ENCODE measurements at places on chromosomes 13 and 19.
A peak's percentile ranks its signal among the peaks of the same experiment; 100 is the strongest.

DNA sequence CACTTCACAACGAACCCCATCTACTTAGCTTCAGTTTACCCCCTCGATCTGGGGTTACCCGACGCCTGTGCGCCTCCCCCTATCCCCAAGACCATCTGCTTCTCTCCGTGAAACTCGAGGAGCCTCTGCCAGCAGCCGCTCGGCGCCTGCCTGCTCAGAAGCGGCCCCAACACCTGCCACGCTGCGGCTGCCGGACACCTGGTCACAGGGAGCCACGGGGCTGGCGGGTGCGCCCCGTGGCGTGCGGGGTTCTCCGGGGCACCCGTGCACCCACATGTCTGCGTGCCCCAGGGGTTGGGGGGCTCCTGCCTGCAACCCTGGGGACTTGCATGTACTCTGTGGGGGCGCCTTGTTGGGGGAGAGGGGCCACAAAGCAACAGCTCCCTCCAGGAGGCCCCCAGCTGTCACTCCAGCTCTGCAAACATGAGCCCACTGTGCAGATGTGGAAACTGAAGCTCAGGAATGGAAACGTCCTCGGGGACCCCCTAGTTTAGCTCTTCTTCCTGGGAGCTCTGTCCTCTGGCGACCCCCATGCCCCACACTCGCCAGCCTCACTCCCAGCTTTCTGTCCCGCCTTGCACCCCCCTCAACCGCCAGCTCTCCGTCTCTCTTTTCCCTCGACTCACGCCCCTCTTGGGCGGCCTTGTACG is 7.0 kb upstream of the SEMA6B start:
- no peak for DNase-seq

GRCh38 chr19:35468637-35469036 is 20.6 kb downstream of the FFAR2 start:
- DNase-seq = peak; percentile 50

DNA sequence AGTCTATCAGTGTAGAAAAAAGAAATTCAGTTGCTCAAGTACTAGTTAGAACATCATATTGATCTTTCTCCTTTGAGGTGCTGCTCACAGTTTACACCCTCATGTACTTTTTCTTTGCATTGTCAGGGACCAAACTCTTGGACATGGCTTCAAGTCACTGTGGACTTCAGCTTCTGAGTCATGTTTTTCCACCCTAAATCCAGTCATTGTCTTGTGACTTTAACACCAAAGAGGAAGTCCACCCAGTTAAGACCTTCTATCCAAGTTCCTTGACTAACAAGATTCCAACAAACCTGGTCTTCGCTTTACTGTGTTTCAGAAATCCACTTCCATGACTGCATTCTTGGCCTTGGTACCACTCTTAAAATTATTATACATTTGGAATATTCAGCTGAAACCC is 206.7 kb upstream of the ARGLU1 start:
- DNase-seq = no peak

DNA sequence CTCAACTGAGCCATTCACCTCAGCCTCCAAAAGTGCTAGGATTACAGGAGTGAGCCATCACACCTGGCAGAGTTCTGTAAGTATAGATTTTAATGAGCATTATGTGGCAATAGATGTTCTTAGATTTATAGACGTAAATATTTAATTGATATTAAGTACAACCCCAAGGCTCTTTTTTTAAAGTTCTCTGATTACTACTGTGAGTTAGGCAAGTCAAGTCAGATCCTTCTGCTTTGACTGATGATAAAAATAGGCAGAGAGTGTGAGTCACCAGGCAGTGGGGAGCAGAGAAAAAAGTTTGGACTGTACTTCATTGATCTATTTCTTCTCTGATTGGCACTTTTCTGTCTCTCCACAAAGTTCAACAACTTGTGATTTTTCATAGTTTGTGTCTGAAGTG is 1379.9 kb downstream of the UQCRFS1 start:
- DNase-seq = no peak

GRCh38 chr13:21901336-21901735 is 230.5 kb downstream of the FGF9 start:
- DNase-seq = no peak

GRCh38 chr13:71089056-71089455 is 777.9 kb downstream of the DACH1 start:
- DNase-seq = no peak

- peak; percentile 42 for DNase-seq
Observed at GRCh38 chr13:71861769-71862458, 5.1 kb downstream of the DACH1 start.

DNA sequence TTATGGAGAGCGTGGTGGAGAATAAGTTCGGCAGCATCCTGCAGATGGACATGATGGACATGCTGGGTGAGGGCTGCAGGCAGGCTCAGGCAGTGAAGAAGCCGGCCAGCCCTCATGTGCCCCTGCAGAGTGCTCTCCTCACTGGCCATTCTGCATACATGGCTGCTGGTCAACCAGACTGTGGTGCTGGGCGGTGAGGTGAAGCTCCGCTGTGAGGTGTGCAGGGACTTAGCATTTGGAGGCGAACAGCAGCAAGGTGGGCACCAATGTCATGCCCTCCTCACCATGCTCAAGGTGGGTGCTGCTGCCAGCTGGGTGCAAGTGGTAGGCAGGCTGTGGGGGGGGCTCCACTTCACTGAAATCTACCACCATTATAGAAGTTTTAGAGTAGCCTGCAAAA is 5.7 kb upstream of the ZNF492 start:
- DNase-seq = no peak

DNA sequence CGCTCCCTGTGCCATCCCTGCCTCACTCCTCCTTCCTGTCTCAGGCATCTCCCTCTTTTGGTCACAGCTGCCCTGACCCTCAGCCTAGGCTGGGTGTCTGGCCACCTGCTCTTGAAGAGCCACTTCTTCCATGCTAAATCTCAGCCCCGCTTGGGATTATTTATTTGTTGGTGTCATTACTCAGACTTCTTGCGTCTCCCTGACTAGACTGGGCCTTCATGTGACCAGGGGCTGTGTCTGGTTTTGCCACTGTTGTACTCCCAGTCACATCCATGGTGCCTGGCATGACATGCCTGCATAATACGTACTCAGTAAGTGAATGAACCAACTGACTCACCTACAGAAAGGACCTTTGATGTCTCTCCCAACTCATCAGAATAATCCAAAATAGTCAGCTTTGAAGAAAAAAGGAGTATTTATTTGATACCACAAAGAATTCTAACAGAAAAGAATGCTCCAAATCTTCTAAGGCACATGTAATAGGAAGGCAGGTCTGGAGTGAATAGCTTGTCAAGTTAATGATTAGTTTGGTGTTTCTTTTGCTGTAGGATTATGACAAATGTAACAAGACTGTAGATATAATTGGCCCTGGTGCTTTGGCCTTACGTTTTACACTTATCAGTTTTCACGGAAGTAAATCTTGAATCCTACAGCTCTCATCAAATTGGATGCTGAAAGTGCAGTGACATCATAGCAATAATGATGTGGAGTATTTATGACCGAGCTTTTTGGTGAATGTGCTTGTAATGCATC is 84.0 kb downstream of the ALOX5AP start:
- DNase-seq = no peak

GRCh38 chr19:18408053-18408476 is 10.6 kb upstream of the LRRC25 start:
- peak; percentile 22 for DNase-seq

DNA sequence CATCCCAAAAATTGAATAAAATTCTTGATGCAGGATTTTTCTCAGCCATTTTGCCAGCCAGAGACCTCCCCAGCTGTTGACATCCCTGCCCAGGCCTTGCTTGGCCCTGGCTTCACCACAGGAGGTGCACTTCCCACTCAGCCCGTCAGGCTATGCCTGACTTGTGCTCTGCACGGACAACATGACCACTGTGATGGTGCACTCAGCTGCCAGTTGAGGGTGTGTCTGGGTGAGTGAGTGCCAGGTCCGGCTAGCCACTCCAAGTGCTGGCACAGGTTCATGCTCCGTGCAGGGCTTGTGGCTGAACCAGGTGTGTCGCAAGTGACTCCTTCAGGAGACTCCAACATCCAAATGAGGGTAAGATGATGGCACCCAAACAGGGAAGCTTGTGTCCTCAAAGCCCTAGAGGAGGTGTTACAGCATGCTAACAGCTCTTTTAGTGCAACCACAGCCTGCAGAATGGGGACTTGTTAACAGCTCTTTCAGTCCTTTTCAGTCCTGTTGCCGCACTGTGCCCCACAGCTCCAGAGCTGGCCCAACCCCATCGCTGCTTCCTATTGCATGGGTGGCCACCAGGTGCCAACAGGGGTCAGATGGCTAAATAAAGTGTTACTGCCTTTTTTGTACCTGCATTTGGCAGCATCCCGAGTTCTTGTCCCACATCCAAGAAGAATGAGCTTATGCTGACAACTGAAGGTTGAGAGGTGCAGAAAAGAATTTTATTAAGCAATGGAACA is 380.7 kb downstream of the SLITRK5 start:
- no peak for DNase-seq

DNA sequence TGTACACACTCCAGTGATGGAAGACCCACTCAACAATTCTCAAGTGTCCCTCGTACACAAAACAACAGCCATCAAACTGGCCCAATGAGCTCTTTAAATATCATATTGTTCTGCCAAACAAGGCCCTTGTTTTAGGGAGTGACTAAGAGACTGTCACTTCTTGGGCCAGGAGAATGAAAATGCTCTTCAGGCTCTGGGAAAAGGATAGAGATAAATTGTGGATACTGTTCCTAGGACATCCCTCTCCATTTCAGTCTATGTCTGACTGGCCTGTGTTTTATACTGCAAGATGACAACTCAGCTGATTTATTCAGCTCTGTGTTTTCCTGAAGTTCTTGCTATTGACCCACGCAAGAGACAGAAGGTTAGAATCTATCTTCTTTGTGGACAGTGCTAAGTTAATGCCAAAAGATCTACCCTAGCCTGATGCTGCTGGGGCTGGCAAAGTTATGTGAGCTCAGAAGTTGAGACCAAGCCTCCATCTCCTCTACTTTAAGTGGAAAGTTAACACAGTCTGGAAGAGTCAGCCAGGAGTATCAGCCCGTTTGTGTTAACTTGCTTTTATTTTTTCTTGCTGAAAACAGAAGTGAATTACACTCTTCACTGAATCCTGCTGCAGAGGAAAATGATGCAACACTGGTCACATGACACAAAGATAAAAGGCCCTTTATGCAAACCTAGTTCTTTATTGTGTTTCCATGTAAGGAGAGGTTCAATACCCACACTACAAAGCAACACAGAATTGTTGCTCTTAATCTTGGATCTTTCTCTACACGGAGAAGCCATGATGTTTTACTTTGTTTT is 14.6 kb downstream of the FRY start:
- peak; percentile 98 for DNase-seq

DNA sequence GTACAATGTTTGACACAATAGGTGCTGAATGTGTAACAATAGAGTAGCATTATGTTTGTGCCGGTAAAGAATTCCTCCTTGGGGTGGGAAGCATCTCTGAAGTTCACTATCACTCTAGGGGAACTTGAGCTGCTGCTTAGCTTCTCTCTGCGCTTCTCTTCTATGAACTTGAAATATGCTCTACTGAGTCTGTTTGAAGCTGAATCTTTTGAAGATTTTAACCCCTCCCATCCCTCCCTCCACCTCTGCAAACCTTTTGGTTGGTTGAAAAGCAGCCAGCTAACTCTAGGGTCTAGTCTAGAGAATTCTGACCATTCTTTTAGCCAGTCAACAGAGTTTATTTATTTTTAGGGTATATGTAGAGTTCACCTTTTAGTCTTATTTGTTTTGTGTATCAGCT is 2.5 kb downstream of the PCCA start:
- no peak for DNase-seq

GRCh38 chr19:31560086-31561060 is 211.1 kb upstream of the TSHZ3 start:
- no peak for DNase-seq

GRCh38 chr19:55383279-55384130 is 587 bp downstream of the TMEM238 start:
- DNase-seq = peak; percentile 52

- no peak for DNase-seq
Observed at GRCh38 chr13:73401769-73402168, 343.0 kb downstream of the KLF5 start.

GRCh38 chr19:5820785-5821184 is 15.9 kb downstream of the NRTN start:
- DNase-seq = no peak

GRCh38 chr19:42629191-42629590 is 34.5 kb upstream of the CEACAM8 start:
- no peak for DNase-seq

DNA sequence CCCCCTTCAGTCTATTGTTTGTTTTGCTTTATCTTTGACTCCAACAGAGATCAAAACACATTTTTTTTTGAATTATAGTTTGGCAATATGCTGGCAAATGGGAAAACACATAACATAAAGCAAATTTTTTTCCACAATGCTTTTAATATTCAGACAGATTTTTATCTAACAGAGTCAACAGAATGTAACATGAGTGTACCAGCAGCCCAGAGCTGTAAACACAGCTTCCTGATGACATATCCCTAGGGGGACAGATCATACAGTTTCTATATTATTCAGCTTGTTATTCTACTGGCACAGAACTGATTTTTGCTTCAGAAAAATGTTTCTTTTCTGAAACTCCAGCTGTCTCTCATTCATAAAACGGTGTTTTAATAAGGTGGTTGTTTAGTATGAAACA is 168.8 kb downstream of the OLFM4 start:
- DNase-seq = no peak

DNA sequence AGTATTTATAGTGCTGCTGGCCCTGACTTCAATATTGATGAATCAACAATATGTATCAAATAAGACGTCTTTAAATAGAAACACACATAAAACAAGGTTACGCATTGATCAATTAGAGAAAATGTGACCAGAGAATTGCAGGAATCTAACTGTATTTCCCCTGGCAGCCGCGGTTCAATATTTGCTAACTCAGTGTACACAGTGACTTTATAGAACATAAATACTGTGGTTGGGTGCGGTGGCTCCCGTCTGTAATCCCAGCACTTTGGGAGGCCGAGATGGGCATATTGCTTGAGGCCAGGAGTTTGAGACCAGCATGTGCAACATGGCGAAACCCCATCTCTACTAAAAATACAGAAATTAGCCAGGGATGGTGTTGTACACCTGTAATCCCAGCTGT is 22.8 kb upstream of the UPF3A start:
- no peak for DNase-seq

GRCh38 chr13:76461999-76462398 is 424.2 kb downstream of the KCTD12 start:
- no peak for DNase-seq

DNA sequence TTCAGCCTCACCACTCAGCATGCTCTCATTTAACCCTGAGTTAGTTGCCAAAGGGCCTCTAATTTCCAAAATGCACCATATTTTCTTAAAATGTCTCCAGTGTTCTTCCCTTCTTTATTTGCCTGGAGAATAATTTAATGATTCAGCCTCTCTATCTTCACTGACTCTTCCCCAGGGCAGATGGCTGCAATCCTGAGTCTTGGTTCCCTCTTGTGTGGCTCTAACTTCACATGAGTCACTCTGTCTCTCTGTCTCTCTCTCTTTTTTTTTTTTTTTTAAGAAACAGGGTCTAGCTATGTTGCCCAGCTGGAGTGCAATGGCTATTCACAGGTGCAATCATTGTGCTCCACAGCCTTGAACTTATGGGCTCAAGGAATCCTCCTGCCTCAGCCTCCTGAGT is 251.4 kb downstream of the VWA8 start:
- DNase-seq = no peak

GRCh38 chr19:17402982-17403855 is 2.2 kb downstream of the BST2 start:
- DNase-seq = no peak

- DNase-seq = no peak
Observed at GRCh38 chr19:2294687-2295335, 12.8 kb upstream of the PEAK3 start.
